Psoas muscle (tissue), 8 donors: ENCODE measurements at places on chromosomes 16 and 17. TPM values are rescaled to one million over a fixed set of nuclear protein-coding genes. Genes with fewer than 3 reads are reported as not detected.
A peak's percentile ranks its signal among the peaks of the same experiment; 100 is the strongest.

DNA sequence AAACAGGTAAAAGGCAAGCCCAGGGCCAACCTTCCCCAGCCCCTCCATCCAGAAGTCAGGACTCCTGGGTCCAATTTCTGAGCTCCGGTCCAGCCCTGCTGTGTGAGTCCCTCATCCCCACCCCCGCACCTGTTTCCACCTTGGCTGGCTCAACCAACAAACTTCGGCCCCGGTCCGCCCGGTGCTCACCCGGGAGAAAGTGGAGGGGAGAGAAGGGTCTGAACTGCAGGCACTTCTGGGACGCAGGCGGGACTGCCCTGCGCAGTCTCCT lies 541 bp downstream of the RHBDF2 start:
- H3K36me3 ChIP-seq = no peaks in the 10 kb centered on the region
- H3K27ac ChIP-seq = peak overlapping the region; percentile 94
- DNase-seq = no peak
- no peaks in the 10 kb centered on the region for H3K27me3 ChIP-seq

DNA sequence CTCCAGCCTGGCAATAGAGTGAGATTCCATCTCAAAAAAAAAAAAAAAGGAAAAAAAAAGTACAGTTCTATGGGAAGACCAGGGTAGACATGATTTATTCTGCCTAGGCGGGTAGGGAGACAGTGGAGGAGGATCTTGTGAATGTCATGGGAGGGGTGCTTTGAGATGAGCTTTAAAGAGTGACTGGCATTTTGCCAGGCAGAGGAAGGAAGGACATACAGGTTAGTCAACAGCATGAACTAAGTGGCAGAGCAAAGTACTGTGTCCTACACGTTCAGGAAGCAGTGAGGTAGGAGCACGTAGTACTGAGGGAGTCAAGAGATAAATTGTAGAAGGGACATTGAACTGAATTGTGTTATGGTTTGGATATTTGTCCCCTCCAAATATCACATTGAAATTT lies 451.5 kb downstream of the TOX3 start:
- no peak overlapping the region for H3K4me3 ChIP-seq
- no peak for DNase-seq
- H3K27me3 ChIP-seq = no peaks in the 10 kb centered on the region
- H3K36me3 ChIP-seq = no peaks in the 10 kb centered on the region

- H3K36me3 ChIP-seq = no peaks in the 10 kb centered on the region
- no peaks in the 10 kb centered on the region for H3K4me1 ChIP-seq
- no peak overlapping the region for H3K4me3 ChIP-seq
- no peak overlapping the region for H3K27ac ChIP-seq
These were observed 72.8 kb downstream of the CACNG3 start for GRCh38 chr16:24328835-24329452.

DNA sequence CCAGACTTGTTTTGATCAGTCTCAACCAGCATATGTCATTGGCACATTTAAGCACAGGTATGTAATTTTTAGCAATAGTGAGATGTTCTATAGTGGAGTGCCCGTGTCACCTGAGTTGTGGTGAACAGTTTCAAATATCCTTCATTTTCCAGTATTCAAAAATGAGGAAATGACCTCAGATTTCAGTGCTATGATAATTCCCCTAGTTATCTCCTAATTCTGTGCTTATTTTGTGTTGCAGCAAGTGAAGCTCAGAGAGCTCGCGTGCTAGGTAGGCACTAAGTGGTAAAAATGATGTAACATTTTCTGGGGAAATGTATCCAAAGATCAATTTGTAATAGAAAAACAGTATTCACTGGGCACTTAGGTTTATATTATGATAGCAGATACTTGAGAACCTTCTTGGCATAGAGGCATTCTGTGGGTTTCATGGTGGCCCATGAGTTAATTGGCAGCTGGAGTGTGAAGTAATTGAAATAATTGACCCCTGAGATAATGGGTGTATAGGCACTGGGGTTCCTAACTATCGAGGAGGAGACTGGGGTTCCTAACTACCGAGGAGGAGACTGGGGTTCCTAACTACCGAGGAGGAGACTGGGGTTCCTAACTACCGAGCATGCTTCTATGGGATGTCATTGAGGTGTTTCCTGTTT lies 159.1 kb downstream of the PRKCA start:
- no peaks in the 10 kb centered on the region for H3K36me3 ChIP-seq
- H3K4me1 ChIP-seq = peaks cover 7% of the 10 kb centered on the region
- no peak overlapping the region for H3K27ac ChIP-seq
- DNase-seq = no peak
- H3K4me3 ChIP-seq = no peak overlapping the region

GRCh38 chr16:88747588-88748301 lies 37.3 kb downstream of the PIEZO1 start:
- H3K36me3 ChIP-seq = no peaks in the 10 kb centered on the region
- H3K4me3 ChIP-seq = no peak overlapping the region
- peaks cover 9% of the 10 kb centered on the region for H3K27me3 ChIP-seq
- no peak overlapping the region for H3K27ac ChIP-seq
- no peak for DNase-seq

GRCh38 chr17:38350035-38350434 lies 1.6 kb upstream of the SOCS7 start:
- DNase-seq = no peak
- H3K36me3 ChIP-seq = no peaks in the 10 kb centered on the region
- no peak overlapping the region for H3K4me3 ChIP-seq
- peaks cover 20% of the 10 kb centered on the region for H3K4me1 ChIP-seq

DNA sequence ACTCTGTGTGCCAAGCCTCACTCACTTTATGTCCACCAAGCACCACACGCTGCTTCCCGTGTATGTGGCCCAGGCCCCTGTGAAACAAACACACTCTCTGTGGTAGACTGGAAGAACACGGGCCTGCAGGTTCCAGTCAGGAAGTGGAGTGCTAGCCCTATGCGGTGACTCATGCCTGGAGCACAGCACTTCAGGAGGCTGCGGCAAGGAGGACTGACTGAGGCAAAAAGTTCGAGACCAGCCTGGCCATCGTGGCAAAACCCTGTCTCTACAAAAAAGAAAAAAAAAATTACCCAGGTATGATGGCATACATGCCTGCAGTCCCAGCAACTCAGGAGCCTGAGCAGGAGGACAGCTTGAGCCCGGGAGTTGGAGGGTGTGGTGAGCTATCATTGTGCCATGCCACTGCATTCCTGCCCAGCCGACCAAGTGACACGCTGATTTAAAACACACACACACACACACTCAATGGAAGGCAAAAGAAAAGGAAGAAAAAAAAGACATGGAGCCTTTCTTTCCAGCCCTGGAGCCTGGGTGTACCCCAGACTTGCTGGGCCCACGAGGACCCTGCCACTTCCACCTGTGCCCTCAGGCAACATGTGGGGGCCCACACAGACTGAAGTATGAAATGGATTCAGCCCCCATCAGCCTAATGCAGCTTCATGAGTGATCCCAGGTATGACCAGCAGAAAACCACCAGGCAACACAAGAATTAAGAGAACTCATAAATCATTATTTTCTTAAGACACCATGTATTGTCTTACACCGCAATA lies 126.6 kb downstream of the ANKRD11 start:
- H3K27ac ChIP-seq = peak overlapping the region; percentile 46
- no peak for DNase-seq
- H3K36me3 ChIP-seq = no peaks in the 10 kb centered on the region
- peaks cover 77% of the 10 kb centered on the region for H3K4me1 ChIP-seq

GRCh38 chr16:22786284-22786683 lies 27.7 kb upstream of the HS3ST2 start:
- H3K27ac ChIP-seq = no peak overlapping the region
- no peak overlapping the region for H3K4me3 ChIP-seq
- H3K36me3 ChIP-seq = no peaks in the 10 kb centered on the region
- DNase-seq = no peak
- H3K27me3 ChIP-seq = no peaks in the 10 kb centered on the region

DNA sequence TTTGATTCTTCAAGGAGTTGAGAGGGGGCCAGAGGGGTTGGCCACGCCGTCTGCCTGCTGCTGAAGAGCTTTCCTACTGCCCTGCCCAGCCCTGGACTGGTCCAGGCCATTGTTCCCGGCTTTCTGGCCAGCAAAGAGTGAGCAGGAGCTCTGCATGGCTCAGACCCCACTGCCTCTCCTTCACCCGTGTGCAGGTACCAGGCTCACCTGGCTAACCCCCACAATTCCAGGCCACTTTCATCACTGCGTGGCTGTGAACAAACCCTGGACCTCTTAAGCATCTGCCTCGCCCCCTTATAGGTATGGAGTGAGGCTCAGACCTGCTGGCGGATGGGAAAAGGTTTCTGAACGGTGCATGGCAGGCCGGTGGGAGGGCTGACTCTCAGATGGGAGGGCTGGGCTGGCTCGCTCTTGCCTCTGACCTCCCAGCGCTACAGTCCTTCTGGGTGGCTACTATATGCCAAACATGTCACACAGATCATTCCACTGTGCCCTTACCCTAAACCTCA lies 8.9 kb downstream of the ZNF319 start:
- H3K4me3 ChIP-seq = no peak overlapping the region
- no peaks in the 10 kb centered on the region for H3K4me1 ChIP-seq
- H3K36me3 ChIP-seq = no peaks in the 10 kb centered on the region
- no peak overlapping the region for H3K27ac ChIP-seq
- no peak for DNase-seq
- H3K27me3 ChIP-seq = no peaks in the 10 kb centered on the region

- H3K36me3 ChIP-seq = peaks cover 32% of the 10 kb centered on the region
- peak overlapping the region; percentile 92 for H3K4me3 ChIP-seq
- no peak for DNase-seq
- H3K27me3 ChIP-seq = no peaks in the 10 kb centered on the region
- peak overlapping the region; percentile 87 for H3K27ac ChIP-seq
- H3K4me1 ChIP-seq = peaks cover 31% of the 10 kb centered on the region
These were observed 1.6 kb downstream of the NDUFB10 start for GRCh38 chr16:1960665-1961630.

DNA sequence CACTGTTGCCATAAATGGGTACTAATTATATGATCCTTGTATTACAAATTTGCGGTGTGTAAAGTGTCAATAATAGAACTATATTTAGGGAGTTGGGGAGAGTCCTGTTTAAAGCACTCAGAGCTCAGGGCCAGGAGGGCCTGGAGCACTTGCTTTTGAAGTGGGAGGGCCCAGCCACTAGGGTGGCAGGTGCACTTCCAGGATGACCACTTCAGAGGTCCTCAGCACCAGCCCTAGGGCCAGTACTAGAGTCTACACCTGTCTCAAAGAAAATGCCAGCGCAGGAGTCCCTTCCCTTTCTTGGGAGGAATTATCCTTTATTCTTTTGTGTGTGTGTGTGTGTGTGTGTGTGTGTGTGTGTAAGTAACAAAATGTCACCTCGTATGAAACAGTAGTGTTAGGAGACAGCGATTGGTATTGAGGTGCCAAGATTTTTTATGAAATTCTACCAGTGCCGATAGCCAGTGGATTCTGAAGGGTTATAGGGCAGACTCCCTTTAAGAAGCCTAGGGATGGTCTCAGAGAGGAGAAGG lies 31.9 kb downstream of the MYO18A start:
- H3K4me3 ChIP-seq = peak overlapping the region; percentile 66
- no peaks in the 10 kb centered on the region for H3K36me3 ChIP-seq
- DNase-seq = no peak
- H3K4me1 ChIP-seq = peaks cover 39% of the 10 kb centered on the region
- no peaks in the 10 kb centered on the region for H3K27me3 ChIP-seq

Gene JUP
- 9.4 TPM for polyA plus RNA-seq

Gene C16orf89
- 0.62 TPM for polyA plus RNA-seq

Gene ARHGAP23
- 7.6 TPM for polyA plus RNA-seq

Gene AIPL1
- polyA plus RNA-seq = not detected

Gene RILP
- polyA plus RNA-seq = 39.1 TPM

Gene PIMREG
- not detected for polyA plus RNA-seq

Gene ZNF276
- 11.1 TPM for polyA plus RNA-seq

Gene ADCY7
- 1.1 TPM for polyA plus RNA-seq

Gene ARSG
- 1.9 TPM for polyA plus RNA-seq
